ENCODE measurements at places on chromosomes 6 and 20.

DNA sequence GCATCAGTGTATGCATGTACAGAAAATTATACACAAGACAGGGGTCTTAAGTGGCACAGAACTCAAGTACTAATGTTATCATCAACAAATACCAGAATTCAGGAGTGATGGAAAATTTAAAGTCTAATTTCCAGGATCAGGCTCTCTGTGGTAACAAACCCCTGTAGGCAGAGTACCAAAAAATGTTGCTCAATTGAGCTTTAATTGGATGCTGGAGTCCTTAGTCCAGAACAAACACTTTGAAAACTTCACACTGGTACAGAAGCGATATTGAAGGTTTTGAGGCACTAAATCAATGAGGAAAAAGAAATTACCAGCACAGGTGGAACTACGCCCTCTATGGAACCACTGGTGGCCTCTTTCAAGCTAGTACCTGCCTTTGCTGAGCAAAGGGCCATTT lies 113.1 kb downstream of the FOXC1 start:
- no peak for DNase-seq

GRCh38 chr6:134372603-134373281 lies 54.8 kb upstream of the SGK1 start:
- no peak for DNase-seq

DNA sequence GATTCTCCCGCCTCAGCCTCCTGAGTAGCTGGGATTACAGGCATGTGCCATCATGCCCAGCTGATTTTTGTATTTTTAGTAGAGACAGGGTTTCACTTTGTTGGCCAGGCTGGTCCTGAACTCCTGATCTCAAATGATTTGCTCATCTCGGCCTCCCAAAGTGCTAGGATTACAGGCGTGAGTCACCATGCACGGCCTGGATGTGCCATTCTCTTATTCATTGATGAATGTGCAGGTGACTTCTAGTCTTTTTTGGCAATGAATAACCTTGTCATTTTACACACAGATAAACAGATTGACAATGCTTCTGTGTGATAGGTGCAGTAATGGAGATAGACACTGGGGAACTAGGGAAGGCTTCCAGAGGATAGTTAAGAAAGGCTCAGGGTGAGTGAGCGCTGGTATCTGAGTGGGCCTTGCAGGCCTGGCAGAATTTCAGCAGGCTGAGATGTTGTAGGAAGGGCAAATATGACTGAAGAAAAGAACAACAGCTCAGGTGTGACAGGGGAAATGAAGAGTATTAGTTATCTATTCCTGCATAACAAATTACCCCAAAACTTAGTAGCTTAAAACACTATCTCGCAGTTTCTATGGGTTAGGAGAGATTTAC lies 23.3 kb downstream of the PPARD start:
- DNase-seq: no peak

DNA sequence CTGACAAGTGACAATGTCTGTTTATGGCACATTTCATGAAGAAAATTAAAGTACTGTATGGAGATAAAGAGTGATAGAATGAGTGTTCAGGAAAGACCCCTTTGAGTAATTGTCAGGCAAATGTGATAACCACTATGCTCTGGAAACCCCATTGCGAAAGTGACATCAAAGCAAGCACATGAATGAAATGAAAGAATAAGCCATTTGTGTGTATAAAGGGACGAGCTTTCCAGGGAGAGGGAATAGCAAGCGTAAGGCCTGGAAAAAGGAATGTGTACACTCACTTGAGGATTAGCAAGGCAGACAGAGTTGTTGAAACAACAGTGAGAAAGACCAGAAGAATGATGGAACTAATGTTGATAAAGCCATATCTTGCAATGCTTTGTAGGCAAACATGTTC lies 490.0 kb downstream of the GRIK2 start:
- no peak for DNase-seq

DNA sequence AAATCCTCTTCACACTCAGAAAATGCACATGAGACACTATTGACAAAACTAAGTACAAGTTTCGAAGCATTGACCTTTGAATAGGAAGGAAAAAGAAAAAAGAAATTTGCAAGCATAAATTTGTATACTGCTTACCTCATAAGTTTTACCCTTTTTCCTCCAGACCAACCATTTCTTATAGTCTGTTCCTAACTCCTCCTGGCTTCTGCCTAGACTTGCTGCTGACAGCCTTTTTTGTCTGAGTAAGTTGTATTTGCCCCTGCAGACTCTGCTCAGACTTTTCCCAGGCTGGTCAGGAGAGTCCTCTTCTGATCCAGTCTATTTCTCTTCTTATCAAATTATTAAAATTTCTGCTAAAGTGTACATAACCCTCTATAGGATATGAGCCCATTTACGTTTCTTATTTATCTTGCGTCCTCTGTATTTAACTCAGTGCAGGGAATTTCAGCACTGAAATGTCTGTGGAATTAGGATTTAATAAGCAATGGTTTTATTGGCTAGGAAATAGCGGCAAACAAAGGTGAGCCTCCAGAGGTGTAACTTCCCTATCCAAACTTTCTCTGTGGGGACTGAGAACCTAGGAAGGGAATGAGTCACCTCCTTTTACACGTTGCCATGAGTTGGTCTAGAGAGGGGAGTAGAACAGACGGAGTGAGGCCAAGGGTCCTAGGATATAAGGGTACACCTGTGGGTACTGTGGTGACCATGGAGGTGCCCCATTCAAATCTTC lies 207.1 kb upstream of the MARCKS start:
- no peak for DNase-seq

- no peak for DNase-seq
Observed at GRCh38 chr6:167161851-167162467, 4.2 kb upstream of the GPR31 start.

GRCh38 chr20:60507087-60507694 lies 549.0 kb downstream of the CDH26 start:
- DNase-seq: no peak

GRCh38 chr20:54105653-54106052 lies 35.3 kb upstream of the BCAS1 start:
- no peak for DNase-seq

DNA sequence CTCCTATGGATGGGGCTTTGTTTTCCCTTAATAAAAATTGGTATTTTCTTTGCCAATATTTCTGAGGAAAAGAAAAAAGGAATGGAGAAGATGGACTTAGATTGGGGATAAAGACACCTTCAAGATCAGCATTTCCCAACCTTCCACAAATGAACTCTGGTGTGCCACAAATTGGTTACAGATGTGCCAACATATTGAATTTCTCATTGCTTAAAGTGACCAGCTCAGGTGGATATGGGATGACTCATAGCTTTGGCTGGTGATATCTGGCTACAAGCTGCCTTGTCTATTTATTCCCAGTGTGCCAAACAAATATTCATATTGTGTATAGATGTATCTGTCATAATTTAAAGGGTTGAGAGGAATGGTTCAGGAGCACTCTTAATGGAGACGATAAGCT lies 32.5 kb downstream of the THEMIS start:
- no peak for DNase-seq

GRCh38 chr6:13698715-13699114 lies 12.9 kb downstream of the RANBP9 start:
- no peak for DNase-seq

DNA sequence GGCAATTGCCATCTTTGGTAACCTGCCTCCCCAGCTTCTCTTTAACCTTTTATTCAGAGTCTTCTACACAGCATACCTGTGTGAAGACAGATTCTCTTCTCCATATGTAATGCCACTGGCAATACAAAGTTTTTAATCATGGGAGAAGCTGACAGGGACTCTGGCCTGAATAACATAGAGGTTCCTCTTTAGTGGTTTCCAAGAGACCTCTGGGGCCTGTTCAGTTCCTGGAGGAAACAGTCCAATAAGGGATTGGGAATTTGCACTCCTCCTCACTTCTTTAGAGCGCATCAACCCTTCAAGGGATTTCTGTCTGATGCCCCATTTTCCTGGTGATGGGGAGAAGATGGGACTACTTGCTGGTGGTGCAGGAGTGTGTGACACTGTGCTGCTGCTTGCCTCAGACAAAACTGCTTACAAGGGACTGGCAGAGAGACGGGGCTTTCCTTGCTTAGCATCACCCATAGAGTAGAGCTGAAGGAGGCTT lies 1.4 kb downstream of the RIMS1 start:
- no peak for DNase-seq

- no peak for DNase-seq
Observed at GRCh38 chr6:163008186-163008585, 280.4 kb downstream of the PACRG start.

DNA sequence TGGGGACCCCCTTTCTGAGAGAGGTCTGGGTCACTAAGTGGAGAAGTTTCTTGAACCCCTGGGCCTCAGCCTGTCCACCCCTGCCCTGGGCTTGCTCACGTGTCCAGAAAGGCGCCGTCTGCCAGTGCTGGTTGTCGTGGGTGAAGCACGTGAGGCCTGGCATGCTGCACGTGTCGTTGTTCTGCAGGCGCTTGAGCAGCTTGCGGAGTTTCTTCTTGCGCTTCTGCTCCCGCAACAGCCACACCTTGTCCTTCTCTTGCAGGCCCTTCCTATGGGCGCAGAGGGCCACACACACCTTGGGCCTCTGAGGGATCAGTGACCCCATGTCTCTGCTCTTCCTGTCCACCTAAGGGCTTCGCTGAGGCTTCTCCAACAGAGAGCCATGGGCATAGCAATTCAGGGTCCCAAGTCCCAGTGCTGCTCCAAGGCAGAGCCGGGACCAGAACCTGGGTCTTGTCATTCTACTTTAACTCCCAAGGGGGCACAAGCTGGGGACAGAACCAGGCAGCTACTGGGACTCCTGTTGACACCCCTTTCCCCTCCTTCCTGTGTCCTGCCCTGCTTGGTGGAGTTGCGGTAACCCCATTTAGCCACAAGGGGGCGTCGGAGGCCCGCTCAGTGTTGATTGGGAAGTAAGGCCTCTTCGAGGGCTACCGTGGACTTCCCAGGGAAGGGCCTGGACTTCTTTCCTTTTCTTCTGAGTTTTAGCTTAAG lies 121.8 kb downstream of the SULF2 start:
- DNase-seq: peak; percentile 74

GRCh38 chr6:54320871-54321270 lies 12.6 kb downstream of the TINAG start:
- no peak for DNase-seq

DNA sequence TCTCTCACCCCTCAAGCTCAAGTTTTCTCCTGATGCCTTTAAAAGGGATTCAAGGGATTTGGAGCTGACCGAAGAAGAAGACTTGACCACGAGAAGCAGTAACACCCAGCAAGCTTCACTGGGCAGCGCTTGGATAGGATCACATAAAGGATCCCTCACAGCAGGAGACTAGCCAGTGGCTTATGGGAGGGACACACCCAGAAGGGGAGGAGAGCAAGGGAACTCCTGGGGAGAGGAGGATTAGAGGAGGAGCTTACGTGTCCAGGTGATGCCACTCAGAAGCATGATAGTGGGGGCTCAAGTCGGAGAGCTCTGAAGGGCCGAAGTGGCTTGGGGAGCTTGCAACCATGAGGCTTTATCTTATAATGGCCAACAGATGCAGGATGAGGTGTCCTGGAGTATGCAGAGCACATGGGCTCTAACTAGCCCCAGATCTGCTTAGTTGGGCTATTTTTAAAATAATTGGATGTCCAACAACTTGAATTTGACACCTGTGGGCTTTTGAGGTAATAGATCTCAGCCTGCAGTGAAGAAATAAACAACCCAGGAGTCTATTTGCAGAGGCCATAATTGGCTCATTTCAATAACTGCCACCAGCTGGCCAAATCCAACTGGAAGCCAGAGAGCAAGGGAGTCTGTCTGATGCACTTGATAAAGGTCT lies 137.9 kb upstream of the EXOC2 start:
- DNase-seq: no peak

DNA sequence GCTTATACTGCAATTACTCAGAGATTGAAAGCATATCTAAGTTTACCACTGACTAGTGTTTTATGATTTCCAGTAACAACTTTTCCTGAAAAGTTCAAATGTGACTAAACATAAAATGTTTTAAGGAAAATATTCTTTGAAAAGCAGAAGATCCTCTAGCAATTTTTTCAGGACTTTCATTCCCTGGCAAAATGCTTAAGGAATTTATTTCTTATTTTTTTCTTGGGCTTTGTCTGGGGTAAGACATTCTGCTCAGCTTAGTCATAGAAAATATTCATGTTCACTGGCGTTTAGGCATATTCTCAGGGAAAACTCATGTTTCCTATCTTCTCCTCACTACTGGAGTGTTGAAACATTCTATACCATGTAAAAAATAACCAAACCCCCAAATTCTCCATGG lies 235.3 kb upstream of the CEP162 start:
- DNase-seq: no peak

Measured in stimulated activated CD4-positive, alpha-beta T cell treated with anti-CD3 and anti-CD28 coated beads, Interleukin-2, amount 100 ng/mL, for 48 hours (primary cell).